ENCODE measurements at places on chromosomes 4 and X.

DNA sequence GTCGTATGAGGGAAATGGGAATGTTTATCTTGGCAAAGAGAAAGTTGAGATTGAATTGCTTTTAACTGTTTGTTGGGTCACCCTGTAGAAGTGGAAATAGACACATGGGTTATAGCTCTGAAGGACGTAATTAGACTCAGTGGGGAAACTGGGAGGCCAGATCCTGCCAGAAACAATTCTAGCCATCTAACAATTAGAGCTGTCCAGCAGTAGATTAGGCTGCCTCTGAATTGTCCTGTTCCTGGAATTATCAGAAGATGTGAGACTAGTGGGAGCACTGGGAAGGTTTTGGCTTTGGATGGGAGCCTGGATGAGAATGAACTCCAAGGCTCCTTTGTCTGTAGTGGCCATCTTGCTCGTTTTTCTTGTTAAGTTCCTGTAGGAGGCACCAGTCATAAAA, 61.9 kb upstream of the IGFBP7 start:
- no peak for DNase-seq

- no peak for DNase-seq
Observed at GRCh38 chr4:104625706-104626105, 131.0 kb upstream of the CXXC4 start.

GRCh38 chr4:87651941-87652340, 1.9 kb downstream of the DMP1 start:
- no peak for DNase-seq

DNA sequence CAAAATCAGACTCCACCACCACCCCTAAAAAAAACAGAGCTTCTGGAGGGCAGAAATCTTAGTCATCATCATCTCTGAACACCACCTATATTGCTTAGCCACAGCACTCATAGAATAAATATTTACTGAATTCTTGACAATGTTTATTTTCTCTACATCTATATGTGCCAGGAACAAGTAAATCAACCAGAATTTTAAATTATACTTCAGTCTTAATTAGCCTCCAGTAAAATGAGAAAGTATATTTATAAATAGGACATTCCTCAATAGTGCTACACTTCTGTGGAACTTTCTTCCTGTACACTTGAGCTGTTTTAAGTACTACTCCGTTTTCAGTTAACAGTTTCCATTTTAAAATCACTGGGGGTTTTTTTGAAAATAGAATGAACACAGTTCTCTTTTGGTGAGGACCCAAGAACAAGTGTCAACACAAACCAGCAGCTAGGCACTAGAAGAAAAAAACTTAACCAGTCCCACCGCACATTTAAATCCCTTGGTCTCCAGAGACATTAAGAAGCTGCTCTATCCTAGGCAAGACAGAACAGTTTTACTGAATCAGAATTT, 25.5 kb downstream of the SMIM14 start:
- no peak for DNase-seq

DNA sequence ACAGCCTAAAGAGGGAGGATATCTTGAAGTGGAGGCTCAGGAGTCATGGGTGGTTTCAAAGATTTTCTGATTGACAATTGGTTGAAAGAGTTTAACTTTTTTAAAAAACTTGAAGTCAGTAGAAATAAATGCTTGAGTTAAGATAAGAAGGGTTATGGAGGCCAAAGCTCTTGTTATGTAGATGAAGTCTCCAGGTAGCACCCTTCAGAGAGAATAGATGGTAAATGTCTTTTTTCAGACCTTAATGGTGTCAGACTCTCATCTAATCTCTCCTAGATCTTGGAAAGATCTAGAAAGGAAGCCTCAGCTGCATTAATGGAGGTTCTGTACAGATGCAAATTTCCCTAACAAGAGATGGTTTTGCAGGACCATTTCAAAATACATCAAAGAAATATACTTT, 6.8 kb upstream of the CHIC1 start:
- no peak for DNase-seq
